ENCODE measurements at places on chromosomes 3 and 15.

GRCh38 chr3:158248261-158248660 is 138.4 kb downstream of the RSRC1 start:
- DNase-seq: no peak

DNA sequence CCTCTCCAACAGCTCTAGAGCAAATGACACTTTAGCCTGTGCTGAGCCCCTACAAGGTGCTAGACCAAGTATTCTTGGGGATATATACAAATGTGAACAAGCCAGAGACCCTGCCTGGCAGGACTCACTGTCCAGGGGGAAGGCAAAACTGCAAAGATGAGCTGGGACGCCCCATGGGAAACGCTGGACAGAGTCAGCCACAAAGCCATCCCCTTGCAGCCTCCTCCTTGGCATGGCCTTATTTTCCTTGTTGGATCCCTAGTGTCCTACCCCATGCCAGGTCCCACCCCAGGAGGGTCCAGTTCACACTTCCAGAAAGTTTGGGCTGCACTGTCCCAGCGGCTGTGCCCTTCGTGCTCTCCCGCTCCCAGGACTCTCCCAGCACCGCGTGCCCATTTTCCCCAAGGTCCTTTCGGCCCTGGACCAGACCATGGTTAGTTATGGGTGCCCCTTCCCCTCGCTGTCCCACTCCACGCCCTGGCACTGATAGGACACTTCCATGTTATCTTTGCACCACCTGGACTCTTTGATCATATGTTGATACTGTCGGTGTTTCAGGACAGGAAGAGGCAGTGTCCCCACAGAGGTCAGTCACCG is 5.8 kb upstream of the NRROS start:
- no peak for DNase-seq

GRCh38 chr3:32813180-32813579 is 4.6 kb upstream of the TRIM71 start:
- no peak for DNase-seq

DNA sequence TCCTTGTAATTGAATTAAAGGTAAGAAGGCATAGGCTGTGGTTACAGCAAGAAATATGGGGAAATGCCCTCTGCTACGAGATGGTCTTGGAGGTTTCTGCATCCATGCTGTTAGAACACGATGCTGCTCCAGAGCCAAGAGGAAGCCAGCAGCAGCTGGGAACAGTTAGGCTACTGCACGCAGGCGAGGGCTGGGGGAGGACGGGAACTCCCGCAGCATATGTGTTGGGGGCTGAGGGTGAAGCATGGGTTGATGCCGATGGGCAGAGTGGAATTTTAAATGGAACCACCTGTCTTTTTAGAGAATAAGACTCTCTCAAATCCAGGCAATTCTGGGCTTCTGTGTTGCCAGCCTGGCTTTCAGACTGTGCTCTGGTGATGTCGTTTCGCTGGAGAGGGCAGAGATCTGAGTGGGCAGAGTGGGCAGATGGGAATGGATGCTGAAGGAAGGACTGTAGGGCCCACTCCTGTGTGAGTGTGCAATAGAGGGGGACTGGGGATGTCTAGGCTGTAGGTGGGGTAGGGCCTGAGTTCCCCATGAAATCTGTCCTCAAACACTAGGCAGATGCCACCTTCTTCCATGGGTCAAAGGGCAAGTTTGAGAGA is 417.0 kb upstream of the TPM1 start:
- DNase-seq: no peak

DNA sequence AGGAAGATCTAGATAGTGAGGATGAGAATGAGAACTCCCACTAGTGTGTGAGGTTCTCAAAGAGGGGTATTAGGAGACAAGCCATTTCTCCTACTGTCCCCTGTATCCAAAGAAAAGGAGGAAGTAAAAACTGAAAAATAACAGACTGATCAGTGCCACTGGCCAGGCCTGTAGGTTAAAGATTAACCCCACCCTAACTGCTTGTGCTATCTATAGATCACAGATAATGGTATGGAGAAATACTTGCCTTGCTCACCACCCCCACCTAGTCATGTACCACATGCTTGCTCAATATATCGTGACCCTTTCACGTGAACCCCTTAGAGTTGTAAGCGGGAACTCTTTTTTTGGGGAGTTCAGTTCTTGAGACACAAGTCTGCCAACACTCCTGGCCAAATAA is 519.7 kb upstream of the FRG2C start:
- no peak for DNase-seq

DNA sequence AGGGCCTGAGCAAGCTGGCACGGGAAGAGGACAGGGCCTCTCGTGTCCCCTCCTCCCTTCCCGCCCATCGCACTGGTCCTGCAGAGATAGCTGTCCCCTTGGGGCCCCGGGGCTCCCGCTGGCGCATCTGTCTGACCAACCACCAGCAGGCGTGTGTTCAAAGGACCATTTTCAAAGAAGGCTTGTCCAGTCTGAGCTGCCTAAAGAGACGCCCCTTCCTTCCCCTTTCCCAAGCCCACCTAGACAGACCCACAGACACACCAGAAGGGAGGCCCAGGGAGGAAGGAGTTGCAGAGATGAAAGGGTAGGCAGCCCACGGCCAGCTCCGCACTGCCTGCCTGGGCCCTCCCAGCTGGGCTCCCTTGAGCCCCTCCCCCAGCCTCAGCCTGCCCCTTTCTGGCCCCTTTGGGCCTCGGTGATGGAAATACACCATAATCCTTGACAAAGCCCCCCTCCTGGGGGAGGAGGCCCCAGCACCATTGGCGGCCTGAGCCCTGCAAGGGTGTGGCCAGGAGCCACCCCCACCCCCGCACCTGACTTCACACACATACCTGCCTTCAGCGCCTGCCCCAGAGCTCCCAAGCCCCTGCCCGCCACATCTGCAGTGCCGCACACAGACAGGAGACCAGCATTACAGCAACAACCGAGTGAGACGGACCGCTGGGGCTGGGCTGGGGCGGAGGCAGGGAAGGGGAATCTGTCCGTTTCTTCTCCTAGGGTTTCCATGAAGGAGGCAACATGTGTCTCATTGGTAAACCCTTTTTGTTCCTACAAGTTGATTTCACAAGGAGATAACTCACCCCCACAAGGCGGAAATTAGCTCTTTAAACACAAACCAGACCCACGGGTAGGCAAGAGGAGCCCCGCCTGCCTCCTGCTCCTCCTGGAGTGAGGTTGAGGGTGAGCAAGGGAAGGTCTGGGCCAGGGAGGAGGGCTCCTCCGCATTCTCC is at the start of gene STRA6:
TSS of gene STRA6 (minus strand) at position 336 of the 950 bp plus-strand sequence. CDS start 520 bp downstream, outside the sequence.
- DNase-seq: peak; percentile 60

DNA sequence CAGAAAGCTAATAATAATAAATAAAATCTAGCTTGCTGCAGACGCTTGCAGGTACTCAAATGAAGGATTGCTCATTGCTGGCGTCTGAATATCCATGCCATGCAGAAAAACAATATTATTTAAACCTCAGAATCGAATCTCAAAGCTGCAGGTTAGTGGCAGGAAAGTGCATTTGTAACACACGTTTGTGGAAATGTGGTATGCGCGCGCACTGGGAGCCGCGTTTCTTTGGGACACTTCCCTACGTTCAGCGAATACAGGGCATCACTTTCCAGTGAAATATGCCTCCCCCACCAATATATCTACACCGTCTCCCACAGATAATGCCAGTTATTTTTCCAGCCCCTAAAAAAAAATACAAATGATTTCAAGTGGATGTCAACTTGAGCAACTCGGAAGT is 37.1 kb downstream of the ZIC4 start:
- no peak for DNase-seq
